ENCODE measurements at places on chromosomes 16 and 17. TPM values are rescaled to one million over a fixed set of nuclear protein-coding genes. Genes with fewer than 3 reads are reported as not detected.

Gene CRYM
- not detected for total RNA-seq

Gene RNF222
- total RNA-seq: not detected

DNA sequence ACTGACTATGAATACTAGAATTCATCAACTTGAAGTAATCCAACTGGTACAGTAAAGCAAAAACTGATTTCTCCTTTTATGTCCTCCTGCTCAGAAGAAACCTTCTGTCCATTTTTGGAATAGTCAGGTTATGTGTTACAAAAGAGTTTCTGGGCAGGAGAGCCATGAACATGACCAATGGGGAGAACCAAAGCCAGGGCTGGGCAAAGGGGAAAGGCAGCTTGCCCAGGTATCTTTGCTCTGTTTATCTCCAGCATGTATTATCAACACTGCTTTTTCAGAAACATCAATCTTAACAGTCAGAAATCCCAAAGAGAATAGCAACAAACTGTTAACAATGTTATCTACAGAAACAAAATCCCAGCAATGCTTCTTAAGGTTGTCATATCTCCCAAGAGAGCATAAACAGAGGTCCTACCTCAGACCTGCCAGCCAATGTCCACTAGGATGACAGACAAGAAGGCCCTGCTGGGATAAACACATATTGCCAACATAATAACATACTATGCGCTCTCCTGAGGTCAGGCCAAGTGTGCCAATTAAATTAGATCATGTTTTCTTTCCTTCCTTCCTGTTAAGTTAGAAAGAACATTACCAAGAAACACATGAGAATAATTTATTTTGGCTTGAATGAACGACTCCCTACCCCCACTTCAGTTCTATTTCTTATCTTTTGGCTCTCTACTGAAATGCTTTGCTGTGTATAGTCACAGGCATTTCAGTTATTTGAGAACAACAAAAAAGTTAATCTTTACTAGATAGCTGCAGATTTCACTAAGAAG lies 28.0 kb downstream of the BLMH start:
- no peak for DNase-seq

DNA sequence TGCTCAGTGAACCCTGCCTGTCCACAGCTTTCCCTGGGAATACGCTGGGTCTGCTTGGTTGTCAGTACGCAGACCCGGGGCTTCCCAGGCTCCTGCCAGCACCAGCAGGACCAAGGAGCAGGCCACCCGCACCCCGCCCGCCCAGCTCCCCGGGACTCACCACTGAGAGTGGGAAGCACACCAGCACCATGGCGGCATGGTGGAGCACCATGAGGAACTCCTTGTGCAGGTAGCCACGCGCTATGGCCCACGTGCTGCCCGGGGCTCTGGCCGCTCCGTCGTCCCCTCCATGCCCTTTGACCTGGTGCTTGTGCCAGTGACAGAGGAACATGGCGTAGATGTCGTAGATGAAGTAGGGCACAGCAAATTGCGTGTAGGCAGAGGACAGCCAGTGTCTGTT lies 3.5 kb downstream of the C16orf92 start:
- no peak for DNase-seq

Gene ARHGDIG
- not detected for total RNA-seq
